Frontal cortex (tissue), 4 donors: ENCODE measurements at places on chromosomes 2 and 18. TPM values are rescaled to one million over a fixed set of nuclear protein-coding genes. Genes with fewer than 3 reads are reported as not detected.

AFF3 gene
- 56.7 TPM for total RNA-seq

CHRNA1 gene
- total RNA-seq: not detected

PROKR1 gene
- 0.82 TPM for total RNA-seq

TLX2 gene
- not detected for total RNA-seq

MSTN gene
- 0.82 TPM for total RNA-seq

LINC00305 gene
- not detected for total RNA-seq

GPAT2 gene
- total RNA-seq: 2.0 TPM

HSBP1L1 gene
- total RNA-seq: 0.82 TPM

PRR30 gene
- total RNA-seq: not detected

TANK gene
- total RNA-seq: 66.9 TPM

MC5R gene
- 2.9 TPM for total RNA-seq

PIEZO2 gene
- 2.4 TPM for total RNA-seq

CCDC85A gene
- total RNA-seq: 31.0 TPM

DSC2 gene
- 5.3 TPM for total RNA-seq

TTN gene
- total RNA-seq: 1.6 TPM

SCTR gene
- total RNA-seq: 0.82 TPM

CCDC178 gene
- total RNA-seq: 2.9 TPM

CHRND gene
- not detected for total RNA-seq

UGT1A8 gene
- total RNA-seq: not detected

OTOF gene
- 1.6 TPM for total RNA-seq

FHOD3 gene
- 46.9 TPM for total RNA-seq

KIF5C gene
- total RNA-seq: 388 TPM

COLEC11 gene
- total RNA-seq: 0.41 TPM

ASXL3 gene
- 87.2 TPM for total RNA-seq

BCL11A gene
- total RNA-seq: 68.1 TPM

MROH2A gene
- not detected for total RNA-seq
